T-cell (primary cell): ENCODE measurements at places on chromosomes 1 and 21. TPM values are rescaled to one million over a fixed set of nuclear protein-coding genes. Genes with fewer than 3 reads are reported as not detected.

PTPN22 gene
- total RNA-seq: 26.6 TPM

TMEM240 gene
- 1.0 TPM for total RNA-seq

C1orf87 gene
- total RNA-seq: not detected

GRCh38 chr1:232194424-232194823 is 435.5 kb downstream of the SIPA1L2 start:
- H3K36me3 ChIP-seq: no peaks in the 10 kb centered on the region
- no peak overlapping the region for H3K4me3 ChIP-seq
- no peaks in the 10 kb centered on the region for H3K27me3 ChIP-seq

GRCh38 chr1:243959998-243960397 is 91.1 kb upstream of the ZBTB18 start:
- no peaks in the 10 kb centered on the region for H3K36me3 ChIP-seq
- H3K4me3 ChIP-seq: no peak overlapping the region
- DNase-seq: no peak
- no peaks in the 10 kb centered on the region for H3K4me1 ChIP-seq
